ENCODE measurements at places on chromosomes 3 and 15.

DNA sequence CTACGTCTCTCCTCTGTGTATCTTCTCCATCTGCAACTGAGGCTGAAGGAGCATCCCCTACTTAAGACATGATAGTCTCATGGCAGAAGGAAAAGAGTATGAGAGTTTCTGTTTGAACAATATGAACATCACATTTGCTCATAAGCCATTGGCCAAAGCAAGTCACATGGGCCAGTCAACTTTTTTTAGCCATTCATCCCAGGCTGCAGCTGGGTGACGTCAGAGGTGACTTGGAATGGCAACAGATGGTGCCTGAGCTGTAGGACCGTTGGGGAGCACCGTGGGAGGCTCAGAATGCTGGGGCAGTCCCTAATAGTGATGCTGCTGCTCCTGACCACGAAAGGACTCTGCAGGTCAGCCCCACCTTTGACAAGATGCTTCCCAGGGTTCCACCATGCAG lies 58.7 kb downstream of the CRTC3 start:
- no peak for DNase-seq

DNA sequence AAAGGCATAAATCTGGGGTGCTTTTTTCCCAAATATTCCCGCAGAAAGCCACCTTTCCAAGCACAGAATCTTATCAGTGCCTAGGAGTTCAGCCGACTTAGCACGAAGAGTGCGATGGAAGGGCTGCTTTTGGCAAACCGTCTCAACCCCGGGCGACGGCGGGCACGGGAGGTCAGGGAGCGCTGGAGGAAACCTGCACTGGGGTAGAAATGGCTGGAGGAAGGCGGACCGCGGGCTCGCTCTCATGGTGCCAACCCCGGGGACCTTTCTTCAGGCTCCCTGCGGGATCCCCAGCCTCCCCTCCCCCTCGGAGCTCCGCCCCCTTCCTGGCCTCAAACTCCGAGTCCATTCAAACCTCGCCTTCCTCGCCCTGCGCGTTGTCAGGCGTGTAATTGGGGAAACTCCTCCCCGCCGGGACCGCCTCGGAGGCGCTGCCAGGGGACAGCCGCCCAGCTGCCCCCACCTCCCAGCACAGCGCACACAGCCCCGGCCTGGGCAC lies at the start of gene GABRG3:
Gene GABRG3, plus strand, starts transcription at position 470 of the 499 bp plus-strand sequence.
- DNase-seq: no peak

GRCh38 chr15:61764981-61765380 lies 295.3 kb downstream of the VPS13C start:
- no peak for DNase-seq

GRCh38 chr3:107848351-107848915 lies 242.4 kb downstream of the CD47 start:
- DNase-seq: no peak

- DNase-seq: no peak
These were observed 27.3 kb upstream of the FILIP1L start for GRCh38 chr3:100141586-100141985.
